ENCODE measurements at places on chromosomes 6 and 20.

- DNase-seq = no peak
Observed at GRCh38 chr6:45661661-45662060, 283.9 kb upstream of the SUPT3H start.

GRCh38 chr6:22826961-22827360 lies 257.6 kb downstream of the HDGFL1 start:
- DNase-seq = no peak

DNA sequence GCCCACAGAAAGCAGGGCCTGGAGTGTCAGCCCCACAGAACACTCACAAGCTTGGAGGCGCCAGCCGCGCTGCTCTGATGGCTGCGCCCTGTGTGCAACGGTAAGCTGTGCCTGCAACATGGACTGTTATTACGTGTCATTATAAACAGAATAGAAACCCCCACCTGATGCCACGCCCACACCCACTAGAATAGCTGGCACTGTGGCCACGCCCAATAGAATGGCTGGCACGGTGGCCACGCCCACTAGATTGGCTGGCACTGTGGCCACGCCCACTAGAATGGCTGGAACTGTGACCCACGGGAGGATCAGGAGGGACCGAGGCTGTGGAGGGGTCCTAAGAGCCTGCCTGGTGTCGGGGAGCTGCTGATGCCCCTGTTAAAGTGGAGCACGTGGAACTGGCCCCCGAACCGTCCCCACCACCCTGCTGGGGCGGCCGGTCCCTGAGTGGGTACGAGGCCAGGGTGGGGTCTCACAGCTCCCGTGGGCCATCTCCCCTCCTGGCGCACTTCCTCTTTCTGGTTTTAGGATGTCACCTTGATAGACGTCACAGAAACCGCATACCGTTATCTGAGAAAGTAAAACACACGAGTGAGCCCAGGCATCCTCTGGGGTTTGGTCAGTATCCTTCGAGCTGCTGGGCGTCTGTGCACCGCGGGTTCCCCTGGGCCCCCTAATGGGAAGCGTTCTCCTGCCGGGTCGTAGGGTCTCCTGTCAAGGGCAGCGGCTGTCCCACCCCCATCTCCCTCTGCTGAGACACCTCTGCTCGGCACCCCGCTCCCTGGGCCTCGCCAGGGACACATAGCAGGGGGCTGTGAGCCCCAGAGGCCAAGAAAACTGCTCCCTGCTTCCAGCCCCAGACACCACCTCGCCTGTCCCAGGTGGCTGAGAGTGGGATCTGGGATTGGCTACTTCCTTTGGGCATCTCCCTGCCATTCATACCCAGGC lies 25.4 kb downstream of the SLC17A9 start:
- DNase-seq = no peak

GRCh38 chr6:4936681-4937041 lies 67.2 kb downstream of the RPP40 start:
- DNase-seq = peak; percentile 57

DNA sequence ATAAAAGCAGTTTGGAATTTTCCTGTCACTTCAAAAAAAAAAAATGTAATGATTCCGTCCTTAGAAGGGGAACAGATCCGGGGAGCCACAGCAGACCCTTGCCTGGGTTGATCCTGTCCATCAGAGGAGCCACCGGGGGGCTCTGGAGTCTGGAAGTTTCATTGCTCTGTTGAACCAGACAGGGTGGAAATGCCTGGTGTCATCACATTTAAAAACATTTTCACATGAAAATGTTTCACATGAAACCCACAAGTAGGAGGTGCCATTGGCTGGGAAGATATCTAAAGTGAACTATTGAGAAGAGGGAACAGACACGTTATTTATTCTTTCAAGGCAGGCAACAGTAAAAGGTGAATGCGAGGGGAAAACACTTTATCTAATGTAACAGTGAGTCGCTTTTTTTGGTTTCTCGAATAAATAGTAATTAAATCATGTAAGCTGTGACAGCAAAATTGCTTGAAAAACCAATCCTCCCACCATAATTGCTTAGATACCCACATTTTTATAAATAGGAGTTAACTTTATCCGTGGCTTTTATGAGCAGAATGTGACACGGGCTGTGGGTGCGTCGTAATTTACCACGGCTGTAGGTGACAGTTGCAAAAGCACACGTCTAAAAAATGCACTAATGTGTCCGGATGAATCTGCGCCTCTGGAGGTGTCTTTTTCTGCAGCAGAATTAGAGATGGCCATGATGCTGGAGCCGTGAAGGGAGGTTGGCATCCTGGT lies 323.4 kb downstream of the TAF4 start:
- DNase-seq = no peak

GRCh38 chr20:15603506-15603905 lies 969.7 kb downstream of the KIF16B start:
- DNase-seq = no peak

DNA sequence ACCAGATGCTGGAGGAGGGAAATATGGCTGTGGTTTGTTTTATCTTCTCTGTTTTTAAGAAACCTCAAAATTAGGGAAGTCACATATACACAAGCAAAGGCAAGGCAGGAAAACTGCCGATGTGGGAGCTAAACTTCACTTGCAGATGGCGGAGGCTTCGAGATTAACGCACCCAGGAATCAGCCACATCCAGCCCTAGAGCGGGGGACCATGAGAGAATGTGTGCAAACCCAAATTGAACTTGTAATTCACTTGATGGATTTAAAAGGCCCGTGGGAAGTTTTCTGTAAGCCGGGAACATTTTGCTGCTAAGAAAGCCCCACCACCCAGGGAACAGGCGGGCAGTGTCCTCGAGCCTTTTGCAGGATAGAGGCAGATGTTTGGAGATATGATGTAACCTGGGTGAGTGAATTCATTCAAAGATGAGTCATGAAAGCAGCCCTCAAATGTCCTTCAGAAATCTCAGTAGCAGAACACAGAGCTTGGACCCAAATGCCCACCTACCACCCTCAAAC lies 39.9 kb downstream of the PREX1 start:
- no peak for DNase-seq

- DNase-seq = no peak
Observed at GRCh38 chr20:6501061-6501460, 266.4 kb upstream of the BMP2 start.

GRCh38 chr20:18237682-18238081 lies 50.6 kb upstream of the ZNF133 start:
- DNase-seq = no peak

GRCh38 chr6:52361414-52361944 lies 472 bp upstream of the PAQR8 start:
- peak; percentile 10 for DNase-seq

DNA sequence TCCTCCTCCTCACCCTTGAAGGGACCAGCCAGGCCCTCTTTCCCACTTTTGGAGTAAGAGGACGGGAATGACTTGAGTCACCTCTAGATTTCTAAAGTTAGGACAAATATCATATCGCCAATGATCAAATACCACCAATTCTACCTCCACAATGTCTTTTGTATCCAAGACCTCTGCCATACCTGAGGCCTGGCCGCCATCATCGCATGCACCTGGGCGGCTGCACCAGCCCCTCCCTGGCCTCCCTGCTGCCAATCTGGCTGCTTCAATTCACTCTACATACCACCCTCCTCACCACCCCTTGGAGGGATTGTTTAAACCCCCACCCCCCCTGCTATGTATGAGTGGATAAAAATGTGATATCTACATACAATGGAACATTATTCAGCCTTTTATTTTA lies 75.0 kb upstream of the RALY start:
- DNase-seq = no peak

DNA sequence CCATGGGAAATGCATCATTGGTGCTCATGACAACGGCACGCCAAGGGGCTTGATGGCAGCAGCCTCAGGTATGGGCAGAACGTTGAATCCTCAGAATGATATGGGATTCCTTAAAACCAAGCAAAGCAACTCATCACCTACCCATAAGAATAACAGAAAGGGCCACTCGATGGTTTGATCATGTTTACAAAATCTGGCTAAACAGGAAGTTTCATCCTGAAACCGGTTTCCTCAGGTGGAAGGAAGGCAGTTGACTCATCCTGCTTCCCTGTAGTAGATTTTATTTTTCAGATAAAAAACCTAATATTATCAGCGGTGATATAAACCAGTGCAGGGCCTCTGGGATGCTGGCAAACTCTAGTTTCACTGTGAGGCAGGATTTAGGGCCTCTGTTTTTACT lies 136.9 kb upstream of the AGPAT4 start:
- DNase-seq = no peak

- no peak for DNase-seq
Observed at GRCh38 chr6:4743926-4744325, 32.3 kb upstream of the CDYL start.

DNA sequence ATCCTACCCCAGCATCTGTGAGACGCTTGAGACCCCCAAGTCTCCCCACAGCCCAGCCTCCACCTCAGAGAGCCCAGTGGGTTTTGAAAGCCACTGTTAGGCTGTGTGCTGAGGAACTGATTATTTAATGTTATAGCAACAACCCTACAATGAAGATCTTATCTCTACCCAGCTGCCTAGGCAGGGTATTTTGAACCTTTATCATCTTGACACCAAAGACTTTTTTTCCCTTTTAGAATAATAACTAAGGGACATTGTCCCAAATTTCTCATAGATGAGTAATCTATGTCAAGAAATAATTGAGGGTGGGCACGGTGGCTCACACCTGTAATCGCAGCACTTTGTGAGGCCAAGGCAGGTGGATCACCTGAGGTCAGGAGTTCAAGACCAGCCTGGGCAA lies 26.2 kb downstream of the HM13 start:
- DNase-seq = no peak

DNA sequence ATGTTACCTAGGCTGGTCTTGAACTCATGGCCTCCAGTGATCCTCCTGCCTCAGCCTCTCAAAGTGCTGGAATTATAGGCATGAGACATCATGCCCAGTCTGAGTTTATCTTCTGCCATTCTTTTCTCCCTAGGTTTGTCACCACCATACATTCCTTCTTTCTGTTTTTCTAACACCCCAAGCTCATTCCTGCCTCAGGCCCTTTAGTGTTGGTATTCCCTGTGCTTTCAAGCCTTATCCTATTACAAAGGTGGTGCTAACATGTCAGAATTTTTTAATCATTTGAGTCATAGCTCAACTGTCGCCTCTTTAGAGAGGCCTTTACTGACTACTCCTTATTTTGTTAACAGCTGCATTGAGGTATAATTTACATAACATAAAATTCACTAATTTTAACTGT lies 221.1 kb upstream of the PRSS16 start:
- DNase-seq = no peak

DNA sequence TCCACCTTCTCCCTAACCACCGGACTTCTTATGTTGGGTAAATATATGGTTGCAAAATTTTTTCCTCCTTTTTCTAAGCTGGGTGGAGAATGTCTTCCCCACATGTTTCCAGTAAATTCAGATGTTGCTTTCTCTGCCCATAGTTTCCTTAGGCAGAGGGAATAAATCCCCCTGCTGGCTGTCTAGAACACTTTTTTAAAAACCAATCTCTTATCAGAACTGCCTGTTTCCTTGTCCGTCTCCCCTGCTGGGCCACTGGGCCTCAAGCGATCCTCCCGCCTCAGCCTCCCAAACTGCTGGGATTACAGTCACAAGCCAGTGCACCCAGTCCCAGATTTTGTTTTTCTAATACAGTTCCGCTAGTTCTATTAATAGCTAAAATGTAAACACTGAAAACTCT lies 9.9 kb upstream of the WFDC2 start:
- no peak for DNase-seq

GRCh38 chr20:64091770-64092169 lies 7.6 kb upstream of the LKAAEAR1 start:
- peak; percentile 60 for DNase-seq

- DNase-seq = no peak
Observed at GRCh38 chr6:119330520-119331113, 18.9 kb downstream of the MAN1A1 start.

DNA sequence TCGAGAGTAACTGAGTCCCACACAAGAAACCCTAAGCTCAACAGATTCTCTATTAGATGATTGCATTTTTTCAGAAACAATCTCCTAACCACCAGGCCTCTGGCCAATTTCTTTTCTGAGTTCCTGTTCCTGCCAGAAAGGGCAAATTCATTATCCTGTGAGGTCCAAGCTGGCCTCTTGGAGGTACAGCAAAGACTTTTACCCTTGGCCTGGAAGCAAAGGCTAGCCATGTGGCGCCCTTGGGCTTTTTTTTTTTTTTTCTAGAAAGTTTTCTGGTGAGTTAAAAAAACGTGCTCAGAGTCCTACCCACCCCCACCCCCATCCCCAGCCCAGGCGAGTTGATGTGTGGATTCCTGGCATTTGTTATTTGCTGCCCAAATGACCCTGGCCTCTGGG lies 59.0 kb upstream of the EEF1A1 start:
- DNase-seq = peak; percentile 92

- DNase-seq = no peak
Observed at GRCh38 chr20:13567663-13568062, 71.1 kb downstream of the TASP1 start.

DNA sequence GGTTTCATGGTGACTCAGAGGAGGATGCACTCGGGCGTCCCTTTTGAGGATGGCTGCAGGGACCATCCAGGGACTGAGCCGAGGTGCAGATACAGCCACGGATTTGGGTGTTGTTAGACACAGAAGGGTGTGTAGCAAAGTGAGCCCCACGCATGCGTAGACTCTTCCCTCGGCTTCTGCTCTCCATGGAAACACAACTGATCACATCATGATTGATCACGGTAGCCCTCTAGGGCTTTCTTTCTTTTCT lies 606 bp upstream of the ULBP1 start:
- peak; percentile 62 for DNase-seq

DNA sequence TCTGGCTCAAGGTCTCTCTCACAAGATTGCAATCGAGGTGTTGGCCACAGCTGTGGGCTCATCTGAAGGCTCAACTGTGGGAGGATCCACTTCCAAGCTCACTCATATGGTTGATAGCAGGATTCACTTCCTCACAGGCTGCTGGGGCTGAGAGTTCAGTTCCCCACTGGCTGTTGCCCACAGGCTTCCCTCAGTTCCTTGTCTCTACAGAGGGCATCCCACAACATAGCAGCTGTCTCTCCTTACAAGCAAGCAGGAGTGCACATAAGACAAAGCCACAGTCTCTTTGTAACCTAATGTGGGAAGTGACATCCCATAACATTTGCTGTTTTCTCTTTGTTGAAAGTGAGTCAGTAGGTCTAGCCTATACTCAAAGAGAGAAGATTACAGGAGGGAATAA lies 14.0 kb downstream of the SPATS1 start:
- DNase-seq = no peak

DNA sequence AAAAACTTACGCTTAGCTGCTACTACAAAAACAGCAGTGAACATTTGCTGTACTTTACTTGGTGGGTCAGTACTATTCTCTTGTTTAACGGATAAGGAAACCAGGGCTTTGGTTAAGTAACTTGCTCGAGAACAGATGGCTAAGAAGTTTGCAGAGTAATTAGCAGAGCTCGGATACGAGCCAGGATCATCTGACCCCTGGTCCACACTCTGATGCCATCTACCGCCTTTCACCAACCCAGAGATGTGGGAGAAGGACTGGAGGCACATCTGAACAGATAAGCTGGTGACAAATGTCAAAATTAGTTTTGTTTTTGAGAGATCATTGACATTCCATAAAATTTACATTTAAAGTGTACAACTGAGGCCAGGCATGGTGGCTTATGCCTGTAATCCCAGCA lies 18.9 kb upstream of the RPL7L1 start:
- no peak for DNase-seq

DNA sequence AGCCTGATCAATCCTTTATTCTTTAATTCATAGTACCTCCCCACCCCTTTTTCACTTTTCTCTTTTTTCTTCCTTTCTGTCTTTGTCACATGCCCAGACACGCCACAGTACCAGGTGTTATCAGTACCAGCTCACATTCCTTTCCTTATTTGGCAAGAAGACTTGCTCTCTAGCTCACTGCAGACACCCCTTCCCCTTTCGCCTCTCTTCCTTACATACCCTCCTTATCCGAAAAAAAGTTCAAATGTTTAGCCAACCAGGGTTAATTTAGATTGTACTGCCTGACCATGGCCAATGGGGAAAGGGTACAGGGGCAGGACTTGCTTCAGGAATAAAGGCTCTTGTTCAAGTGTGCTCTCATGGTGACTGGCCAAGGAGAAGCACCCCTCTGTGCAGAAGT lies 9.3 kb upstream of the SIRPB2 start:
- peak; percentile 77 for DNase-seq

All from GM23338 (cell line).